ENCODE measurements at places on chromosomes 1 and 21. TPM values are rescaled to one million over a fixed set of nuclear protein-coding genes. Genes with fewer than 3 reads are reported as not detected.
A peak's percentile ranks its signal among the peaks of the same experiment; 100 is the strongest.

GRCh38 chr1:94299627-94300553, 62.5 kb upstream of the ARHGAP29 start:
- no peak overlapping the region for H3K4me3 ChIP-seq
- H3K27ac ChIP-seq, result peak overlapping the region; percentile 84
- no peak for DNase-seq

The RUNX3 gene
- total RNA-seq, result 1.8 TPM

DNA sequence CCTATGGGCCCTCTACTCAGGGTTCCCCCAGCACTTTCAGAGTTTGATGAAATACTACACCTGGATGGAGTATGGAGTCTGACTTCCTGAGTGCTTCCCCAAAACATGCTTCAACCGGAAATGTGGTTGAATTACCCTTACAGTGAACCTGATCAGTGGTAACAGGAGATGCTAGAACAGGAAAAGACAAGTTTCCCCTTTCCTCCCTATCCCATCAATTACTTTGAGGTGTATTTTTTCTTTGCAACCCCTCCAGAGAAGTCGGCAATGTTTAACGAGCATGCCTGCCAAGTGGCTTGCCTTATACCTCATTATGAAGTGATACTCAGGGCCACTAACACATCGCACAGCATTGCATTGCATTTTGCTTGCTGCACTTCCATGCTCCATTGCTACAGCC, 7.0 kb downstream of the KRTAP15-1 start:
- H3K4me1 ChIP-seq, result peaks cover 27% of the 10 kb centered on the region
- no peak for DNase-seq
- H3K27ac ChIP-seq, result no peak overlapping the region
- no peak overlapping the region for H3K4me3 ChIP-seq
- no peaks in the 10 kb centered on the region for H3K27me3 ChIP-seq
- H3K36me3 ChIP-seq, result no peaks in the 10 kb centered on the region

DNA sequence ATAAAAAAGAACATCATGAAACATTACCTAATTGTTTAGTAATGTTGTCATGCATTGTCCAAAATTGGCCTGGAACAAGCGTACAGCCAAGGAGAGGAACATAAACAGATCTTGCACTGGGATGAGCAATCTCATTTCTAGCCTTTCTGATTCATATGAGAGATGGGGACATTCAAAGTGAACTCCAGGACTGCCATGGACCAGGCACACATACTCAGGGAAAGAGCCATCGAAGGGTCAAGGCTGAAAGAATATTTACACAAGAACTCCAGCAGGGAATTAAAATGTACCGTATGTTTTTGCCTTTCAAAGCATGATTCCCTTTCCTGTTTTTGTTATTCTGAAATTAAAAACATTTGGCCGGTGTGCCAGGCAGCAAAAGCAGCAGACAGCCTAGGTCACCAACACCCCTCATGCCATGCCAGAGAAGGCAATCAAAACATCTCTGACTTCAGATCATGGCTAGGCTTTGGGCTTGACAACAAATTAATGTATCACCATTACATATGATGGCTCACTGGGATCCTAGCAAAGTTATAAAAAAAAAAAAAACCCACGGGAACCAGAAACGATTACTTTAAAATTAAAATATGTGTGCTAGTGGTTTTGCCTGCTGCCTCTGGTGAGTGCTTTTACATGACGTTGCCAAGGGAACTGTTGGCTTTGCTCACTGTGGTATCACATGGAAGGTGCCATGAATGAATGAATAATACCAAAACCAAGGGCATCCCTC, 159.8 kb downstream of the TGFBR3 start:
- peaks cover 45% of the 10 kb centered on the region for H3K36me3 ChIP-seq
- H3K4me3 ChIP-seq, result no peak overlapping the region
- H3K4me1 ChIP-seq, result peaks cover 13% of the 10 kb centered on the region
- peaks cover 4% of the 10 kb centered on the region for H3K27me3 ChIP-seq
- no peak overlapping the region for H3K27ac ChIP-seq
- no peak for DNase-seq

- H3K4me1 ChIP-seq, result peaks cover 46% of the 10 kb centered on the region
- DNase-seq, result peak; percentile 30
- H3K36me3 ChIP-seq, result peaks cover 36% of the 10 kb centered on the region
- H3K27me3 ChIP-seq, result peaks cover 20% of the 10 kb centered on the region
- H3K4me3 ChIP-seq, result peak within 1 kb of the TSS; percentile 96
Measured at GRCh38 chr1:23369335-23370013, at the start of gene ZNF436. TSS of gene ZNF436 (minus strand) at chr1:23369836. CDS start at chr1:23368005, 1,831 bp downstream.

DNA sequence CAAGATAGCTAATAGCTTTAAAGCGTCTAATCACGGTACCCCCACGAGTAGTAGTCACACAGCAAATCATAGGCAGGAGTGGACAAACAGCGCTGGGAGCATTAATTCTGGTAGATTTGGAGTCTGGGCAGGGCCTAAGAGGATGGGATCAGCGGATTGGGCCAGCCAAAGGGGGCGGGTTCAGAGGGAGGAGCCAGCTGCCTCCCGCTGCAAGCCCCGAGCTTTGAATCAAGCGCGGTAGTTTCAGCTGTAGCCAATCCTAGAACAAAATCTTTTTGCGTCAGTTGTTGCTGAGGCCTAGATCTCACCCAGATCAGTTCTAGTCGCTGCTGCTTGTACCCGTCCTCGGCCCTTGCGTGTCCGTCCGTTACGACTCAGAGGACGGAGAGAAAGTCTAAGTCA, 576 bp upstream of the NASP start:
- peaks cover 19% of the 10 kb centered on the region for H3K4me1 ChIP-seq
- H3K27ac ChIP-seq, result peak overlapping the region; percentile 100
- H3K36me3 ChIP-seq, result peaks cover 7% of the 10 kb centered on the region
- DNase-seq, result peak; percentile 91

GRCh38 chr1:29809446-29810120, 573.3 kb downstream of the PTPRU start:
- no peak overlapping the region for H3K27ac ChIP-seq
- no peaks in the 10 kb centered on the region for H3K4me1 ChIP-seq
- no peak overlapping the region for H3K4me3 ChIP-seq
- H3K36me3 ChIP-seq, result no peaks in the 10 kb centered on the region
- H3K27me3 ChIP-seq, result peaks cover under 1% of the 10 kb centered on the region

DNA sequence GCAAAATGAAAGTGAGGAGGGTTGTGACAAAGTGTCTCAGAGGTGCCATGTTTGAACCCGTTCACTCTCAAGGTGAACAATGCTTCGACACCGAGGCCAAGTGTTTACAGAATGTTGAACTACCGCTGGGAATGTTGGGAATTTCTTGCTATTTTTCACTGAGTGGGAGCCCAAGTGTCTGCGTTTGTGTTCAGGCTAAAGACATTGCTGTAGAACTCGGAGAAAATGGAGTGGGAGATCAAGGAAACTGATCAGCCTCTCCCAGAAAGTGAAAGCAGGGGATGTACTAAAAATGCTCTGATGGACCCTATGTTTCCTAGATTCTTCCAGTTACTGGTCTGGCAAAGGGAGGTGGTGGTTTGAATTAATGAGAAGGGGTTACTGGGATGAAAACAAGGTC, 207.5 kb downstream of the BACH1 start:
- no peak overlapping the region for H3K4me3 ChIP-seq
- no peaks in the 10 kb centered on the region for H3K4me1 ChIP-seq
- DNase-seq, result no peak
- no peaks in the 10 kb centered on the region for H3K36me3 ChIP-seq

DNA sequence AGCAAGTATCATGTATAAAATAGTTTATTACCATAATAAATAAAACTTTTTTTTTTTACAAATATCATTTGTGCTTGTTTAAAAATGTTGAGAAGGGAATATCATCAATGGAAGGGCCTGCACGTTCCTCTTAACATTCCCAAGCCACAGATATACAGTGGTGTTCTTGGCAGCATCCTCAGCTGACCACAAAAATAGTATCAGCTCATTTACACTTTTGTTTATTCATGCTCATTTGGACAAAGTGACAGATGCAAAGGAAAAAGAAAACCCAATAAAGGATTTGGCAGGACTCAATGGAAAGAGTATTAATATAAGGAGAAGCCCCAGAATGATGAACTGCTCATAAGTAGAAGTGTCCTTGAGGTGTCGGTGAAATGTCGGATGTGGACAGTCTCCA, 349.6 kb downstream of the HHAT start:
- H3K4me1 ChIP-seq, result no peaks in the 10 kb centered on the region
- H3K4me3 ChIP-seq, result no peak overlapping the region
- no peaks in the 10 kb centered on the region for H3K27me3 ChIP-seq
- H3K27ac ChIP-seq, result no peak overlapping the region
- no peaks in the 10 kb centered on the region for H3K36me3 ChIP-seq

The KRTAP19-3 gene
- total RNA-seq, result not detected

DNA sequence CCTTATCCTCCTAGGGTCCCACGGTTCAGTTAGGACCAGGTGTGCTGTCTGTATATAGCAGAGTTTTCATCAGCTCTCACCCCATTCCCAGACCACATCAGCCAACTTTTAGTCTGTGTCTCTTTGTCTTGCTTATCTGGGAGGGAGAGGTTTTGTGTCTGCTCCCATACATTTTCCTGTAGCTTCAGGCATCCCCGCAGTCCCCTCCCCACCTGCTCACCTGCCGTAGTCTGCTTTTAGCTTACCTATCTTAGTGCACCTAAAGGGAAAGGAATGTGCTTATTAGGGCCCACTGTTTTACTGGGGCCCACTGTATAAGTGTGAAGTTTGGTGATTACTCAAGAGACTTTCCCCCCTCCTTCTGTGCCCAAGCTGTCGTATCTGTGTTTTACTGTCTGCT, 225.1 kb downstream of the PLA2G4A start:
- no peak overlapping the region for H3K27ac ChIP-seq
- H3K4me3 ChIP-seq, result no peak overlapping the region
- DNase-seq, result no peak

GRCh38 chr1:108140936-108141335, 59.2 kb downstream of the SLC25A24 start:
- H3K27me3 ChIP-seq, result peaks cover 3% of the 10 kb centered on the region
- H3K4me3 ChIP-seq, result peak overlapping the region; percentile 15
- H3K27ac ChIP-seq, result no peak overlapping the region

- no peaks in the 10 kb centered on the region for H3K36me3 ChIP-seq
- DNase-seq, result peak; percentile 61
- no peaks in the 10 kb centered on the region for H3K27me3 ChIP-seq
- no peak overlapping the region for H3K4me3 ChIP-seq
- no peak overlapping the region for H3K27ac ChIP-seq
Measured at GRCh38 chr1:85109475-85109874, 61.2 kb upstream of the MCOLN3 start.

DNA sequence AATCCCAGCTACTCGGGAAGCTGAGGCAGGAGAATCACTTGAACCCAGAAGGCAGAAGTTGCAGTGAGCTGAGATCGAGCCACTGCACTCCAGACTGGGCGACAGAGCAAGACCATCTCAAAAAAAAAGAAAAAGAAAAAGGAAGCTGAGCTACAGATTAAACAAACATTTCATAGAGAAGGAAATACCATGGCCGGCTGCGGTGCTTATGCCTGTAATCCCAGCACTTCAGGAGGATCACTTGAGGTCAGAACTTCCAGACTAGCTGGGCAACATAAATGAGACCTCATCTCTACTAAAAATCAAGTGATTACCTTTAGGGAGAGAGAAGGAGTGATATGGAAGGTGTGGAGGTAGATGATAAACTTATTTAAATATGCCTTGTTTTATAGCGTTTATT, 14.0 kb upstream of the CFAP126 start:
- no peak for DNase-seq
- no peaks in the 10 kb centered on the region for H3K27me3 ChIP-seq
- H3K36me3 ChIP-seq, result no peaks in the 10 kb centered on the region
- H3K4me3 ChIP-seq, result no peak overlapping the region
- peaks cover 3% of the 10 kb centered on the region for H3K4me1 ChIP-seq

DNA sequence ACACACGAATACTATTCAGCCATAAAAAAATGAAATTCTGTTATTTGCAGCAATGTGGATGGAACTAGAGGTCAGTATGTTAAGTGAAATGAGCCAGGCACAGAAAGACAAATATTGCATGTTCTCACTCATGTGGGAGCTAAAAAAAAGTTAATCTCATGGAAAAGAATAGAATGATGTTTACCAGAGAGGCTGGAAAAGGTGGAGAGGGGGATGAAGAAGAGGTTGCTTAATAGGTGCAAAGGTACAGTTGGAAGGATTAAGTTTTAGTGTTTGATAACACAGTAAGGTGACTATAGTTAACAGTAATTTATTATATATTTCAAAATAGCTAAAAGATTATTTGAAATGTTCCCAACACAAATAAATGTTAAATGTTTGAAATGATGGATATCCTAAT, 10.8 kb upstream of the RGL1 start:
- no peaks in the 10 kb centered on the region for H3K36me3 ChIP-seq
- H3K4me1 ChIP-seq, result peaks cover 5% of the 10 kb centered on the region
- DNase-seq, result no peak

GRCh38 chr1:161357073-161357472, 10.6 kb downstream of the CFAP126 start:
- H3K4me1 ChIP-seq, result peaks cover 11% of the 10 kb centered on the region
- H3K27me3 ChIP-seq, result peaks cover 2% of the 10 kb centered on the region
- no peak overlapping the region for H3K4me3 ChIP-seq
- no peaks in the 10 kb centered on the region for H3K36me3 ChIP-seq

DNA sequence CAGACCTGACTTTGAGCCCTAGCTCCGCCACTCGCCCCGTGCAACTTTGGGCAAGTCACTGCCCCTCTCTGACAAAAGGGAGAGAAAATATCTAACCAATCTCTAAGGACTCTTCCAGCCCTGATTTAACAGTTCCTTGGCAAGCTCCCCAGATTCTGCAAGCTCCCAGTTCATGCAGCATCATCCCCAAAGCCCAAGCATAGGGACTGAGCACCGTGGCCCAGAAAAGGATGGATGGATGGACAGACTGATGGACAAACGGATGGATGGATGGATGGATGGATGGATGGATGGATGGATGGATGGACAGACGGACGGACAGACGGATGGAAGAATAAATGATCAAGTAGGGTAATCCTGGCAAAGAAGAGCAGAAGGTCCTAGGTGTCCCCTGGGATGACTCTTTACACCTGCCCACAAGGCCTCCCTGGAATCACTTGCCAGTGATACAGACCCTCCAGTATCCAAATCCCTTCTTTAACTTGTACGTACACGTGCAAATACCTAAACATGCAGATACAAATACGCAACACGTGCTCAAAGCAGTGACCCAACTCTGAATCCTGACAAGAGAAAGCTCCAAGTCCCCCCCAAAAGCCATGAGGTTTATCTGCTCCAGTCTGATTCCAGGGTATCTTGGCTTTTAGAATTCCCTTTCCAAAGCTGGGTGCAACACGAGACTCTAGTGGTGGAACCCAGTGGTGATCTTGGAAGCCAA, 16.0 kb downstream of the IFFO2 start:
- peaks cover 14% of the 10 kb centered on the region for H3K27me3 ChIP-seq
- peaks cover 21% of the 10 kb centered on the region for H3K4me1 ChIP-seq
- H3K36me3 ChIP-seq, result no peaks in the 10 kb centered on the region
- no peak for DNase-seq
- H3K27ac ChIP-seq, result no peak overlapping the region

- no peak overlapping the region for H3K4me3 ChIP-seq
- H3K4me1 ChIP-seq, result peaks cover 26% of the 10 kb centered on the region
- no peak for DNase-seq
- peak overlapping the region; percentile 24 for H3K27ac ChIP-seq
- peaks cover 11% of the 10 kb centered on the region for H3K36me3 ChIP-seq
Measured at GRCh38 chr1:32066489-32066873, 6.3 kb upstream of the TMEM39B start.

The YY1AP1 gene
- 42.3 TPM for total RNA-seq

All from endothelial cell (in vitro differentiated cells).